Right hindlimb (tissue), 1 donor: ENCODE measurements at places on chromosomes 11 and 22.
A peak's percentile ranks its signal among the peaks of the same experiment; 100 is the strongest.

DNA sequence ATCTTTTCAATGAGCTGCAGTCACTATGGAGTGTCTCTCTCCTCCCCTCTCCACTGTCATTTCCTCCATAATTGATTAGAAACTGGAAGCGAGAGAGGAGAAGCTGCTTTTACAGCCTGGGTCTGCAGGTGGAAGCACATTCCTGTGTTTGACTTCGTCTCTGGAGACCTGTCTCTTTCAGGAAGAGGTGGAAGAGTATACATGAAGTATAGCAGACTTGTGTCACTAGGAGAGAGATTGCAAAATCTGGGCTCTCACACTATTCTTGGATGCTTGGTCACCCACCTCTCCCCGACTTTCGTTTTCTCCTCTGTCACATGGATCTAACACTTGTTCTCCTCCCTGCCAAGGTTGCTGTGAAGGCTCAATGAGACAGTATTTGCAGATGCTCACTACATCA lies 323.3 kb downstream of the NTM start:
- DNase-seq, result no peak

DNA sequence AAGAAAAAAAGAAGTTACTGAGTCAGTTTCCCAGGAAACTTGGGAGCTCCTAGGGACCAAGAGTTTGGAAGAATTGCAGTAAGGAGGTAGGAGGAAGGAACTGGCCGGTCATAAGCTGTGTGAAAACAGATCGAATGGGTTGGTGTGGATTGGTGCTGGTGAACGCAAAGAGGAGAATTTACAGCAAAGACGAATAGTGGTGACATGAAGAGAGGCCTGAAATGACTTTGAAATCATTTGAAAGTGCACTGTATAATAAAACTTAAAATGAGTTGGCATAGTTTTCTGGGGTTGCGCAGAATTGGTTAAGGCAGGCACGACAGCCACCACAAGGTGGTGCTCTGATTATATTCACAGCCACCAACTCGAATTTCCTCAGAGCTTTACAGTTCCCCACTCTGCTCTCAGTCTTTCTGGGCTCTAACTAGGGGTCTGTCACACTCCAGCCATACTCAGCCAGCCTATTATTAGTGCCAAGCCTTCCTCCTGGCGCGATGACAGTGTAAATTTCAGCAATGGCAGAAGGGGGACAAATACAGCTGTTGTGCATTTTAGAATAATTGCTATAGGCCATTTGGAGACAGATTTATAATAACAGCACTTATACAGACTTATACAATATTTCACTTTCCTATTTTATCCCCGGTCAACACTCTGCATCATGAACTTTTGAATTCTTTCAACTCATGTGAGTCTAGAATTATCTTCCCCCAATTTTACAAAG lies 8.3 kb upstream of the HTR3B start:
- peak; percentile 36 for DNase-seq

DNA sequence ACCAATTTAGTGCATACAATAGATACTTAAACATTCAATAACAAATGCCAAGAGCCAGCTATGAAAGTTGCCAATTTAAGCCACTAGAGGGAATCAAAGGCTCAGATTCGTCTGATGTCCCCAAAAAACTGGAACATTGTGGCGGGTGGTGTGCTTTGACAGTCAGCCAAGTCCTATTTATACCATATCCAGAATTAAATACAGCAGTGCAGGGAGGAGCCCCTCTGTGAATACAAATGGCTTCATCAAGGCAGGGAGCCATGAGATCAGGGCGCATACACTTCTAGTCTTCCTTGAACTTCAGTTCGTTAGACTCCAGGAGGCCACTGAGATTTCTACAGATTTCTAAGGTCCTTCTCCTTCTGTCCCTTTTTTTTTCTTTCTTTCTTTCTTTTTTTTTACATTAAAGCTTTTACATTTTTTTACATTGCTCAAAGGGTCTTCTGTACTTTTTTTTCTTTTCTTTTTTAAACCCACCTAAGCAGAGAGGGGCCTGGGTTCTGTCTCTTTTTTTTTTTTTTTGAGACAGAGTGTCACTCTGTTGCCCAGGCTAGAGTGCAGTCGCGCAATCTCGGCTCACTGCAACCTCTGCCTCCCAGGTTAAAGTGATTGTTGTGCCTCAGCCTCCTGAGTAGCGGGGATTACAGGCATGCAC lies 41.5 kb upstream of the HSPA8 start:
- peak; percentile 85 for DNase-seq

- DNase-seq, result no peak
Measured at GRCh38 chr22:27621486-27622070, 180.0 kb downstream of the MN1 start.

DNA sequence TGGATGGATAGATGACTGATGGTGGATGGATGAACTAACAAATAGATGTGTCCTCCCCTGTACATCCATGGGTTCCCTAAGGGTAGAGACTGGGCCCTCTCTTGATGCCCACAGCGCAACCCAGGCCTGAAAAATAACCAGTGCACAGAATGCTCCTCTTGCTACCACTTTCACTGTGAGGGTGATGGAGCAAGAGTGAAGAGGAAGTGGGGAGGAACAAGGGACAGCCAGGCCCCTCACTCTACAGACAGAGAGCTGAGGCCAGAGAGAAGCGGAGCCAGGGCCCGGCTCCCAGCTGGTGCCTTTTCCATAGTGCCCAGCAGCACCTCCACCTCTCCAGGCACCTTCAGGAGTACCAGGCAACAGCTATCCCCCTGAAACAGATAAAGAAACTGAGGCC lies 67.7 kb downstream of the THAP12 start:
- DNase-seq, result no peak

GRCh38 chr11:45043755-45044475 lies 93.2 kb upstream of the TP53I11 start:
- DNase-seq, result no peak

DNA sequence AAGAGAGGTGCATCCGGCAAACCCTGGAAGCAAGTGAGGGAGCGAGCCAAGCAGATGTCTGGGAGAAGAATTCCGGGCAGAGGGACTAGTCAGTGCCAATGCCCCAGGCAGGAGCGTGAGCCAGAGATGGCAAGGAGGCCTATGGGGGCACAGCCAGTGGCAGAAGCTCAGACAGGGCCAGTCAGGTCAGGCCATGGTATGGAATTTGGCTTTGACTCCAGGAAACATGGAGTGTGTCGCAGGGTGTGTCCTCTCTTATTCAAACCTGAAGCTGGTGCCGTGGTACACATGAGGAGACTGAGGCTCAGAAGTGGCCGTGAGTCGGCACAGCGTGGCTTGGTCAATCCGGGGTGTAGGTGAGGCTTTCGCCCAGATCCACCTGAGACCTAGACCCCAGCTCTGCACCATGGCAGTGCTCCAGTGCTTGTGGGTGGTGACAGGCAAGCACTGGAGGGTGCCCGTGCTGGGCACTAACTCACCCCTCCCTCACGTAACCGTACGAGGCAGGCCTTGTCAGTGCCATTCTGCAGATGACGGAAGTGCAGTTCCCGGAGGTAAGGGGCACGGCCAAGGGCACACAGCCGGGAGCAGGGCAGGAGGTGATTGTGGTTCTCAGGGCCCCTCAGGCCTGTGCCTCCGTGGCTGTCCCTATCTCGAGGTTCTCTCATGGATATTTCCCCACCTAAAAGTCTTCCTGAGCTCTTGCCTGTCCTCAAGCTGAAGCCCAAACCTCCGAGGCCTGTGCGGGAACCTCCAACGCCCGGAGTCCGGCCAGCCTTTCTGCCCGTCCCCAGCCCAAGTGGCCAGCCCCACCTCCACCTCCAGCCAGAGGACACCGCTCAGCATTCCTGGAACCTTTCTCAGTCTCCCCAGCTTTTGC lies 10.6 kb upstream of the SPI1 start:
- no peak for DNase-seq

- DNase-seq, result no peak
Measured at GRCh38 chr11:86288776-86289507, 13.1 kb upstream of the HIKESHI start.

DNA sequence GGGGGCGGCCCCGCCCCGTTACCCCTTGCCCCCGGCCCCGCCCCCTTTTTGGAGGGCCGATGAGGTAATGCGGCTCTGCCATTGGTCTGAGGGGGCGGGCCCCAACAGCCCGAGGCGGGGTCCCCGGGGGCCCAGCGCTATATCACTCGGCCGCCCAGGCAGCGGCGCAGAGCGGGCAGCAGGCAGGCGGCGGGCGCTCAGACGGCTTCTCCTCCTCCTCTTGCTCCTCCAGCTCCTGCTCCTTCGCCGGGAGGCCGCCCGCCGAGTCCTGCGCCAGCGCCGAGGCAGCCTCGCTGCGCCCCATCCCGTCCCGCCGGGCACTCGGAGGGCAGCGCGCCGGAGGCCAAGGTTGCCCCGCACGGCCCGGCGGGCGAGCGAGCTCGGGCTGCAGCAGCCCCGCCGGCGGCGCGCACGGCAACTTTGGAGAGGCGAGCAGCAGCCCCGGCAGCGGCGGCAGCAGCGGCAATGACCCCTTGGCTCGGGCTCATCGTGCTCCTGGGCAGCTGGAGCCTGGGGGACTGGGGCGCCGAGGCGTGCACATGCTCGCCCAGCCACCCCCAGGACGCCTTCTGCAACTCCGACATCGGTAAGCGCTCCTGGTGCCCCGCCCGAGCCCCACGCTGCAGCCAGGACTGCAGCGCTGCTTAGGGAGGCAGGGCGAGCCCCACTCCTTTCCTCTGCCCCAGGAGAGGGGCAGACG lies at the start of gene TIMP3:
Gene TIMP3, plus strand, starts transcription at position 169 of the 700 bp plus-strand sequence. Its CDS starts 297 bp downstream, at position 466.
- peak; percentile 92 for DNase-seq

DNA sequence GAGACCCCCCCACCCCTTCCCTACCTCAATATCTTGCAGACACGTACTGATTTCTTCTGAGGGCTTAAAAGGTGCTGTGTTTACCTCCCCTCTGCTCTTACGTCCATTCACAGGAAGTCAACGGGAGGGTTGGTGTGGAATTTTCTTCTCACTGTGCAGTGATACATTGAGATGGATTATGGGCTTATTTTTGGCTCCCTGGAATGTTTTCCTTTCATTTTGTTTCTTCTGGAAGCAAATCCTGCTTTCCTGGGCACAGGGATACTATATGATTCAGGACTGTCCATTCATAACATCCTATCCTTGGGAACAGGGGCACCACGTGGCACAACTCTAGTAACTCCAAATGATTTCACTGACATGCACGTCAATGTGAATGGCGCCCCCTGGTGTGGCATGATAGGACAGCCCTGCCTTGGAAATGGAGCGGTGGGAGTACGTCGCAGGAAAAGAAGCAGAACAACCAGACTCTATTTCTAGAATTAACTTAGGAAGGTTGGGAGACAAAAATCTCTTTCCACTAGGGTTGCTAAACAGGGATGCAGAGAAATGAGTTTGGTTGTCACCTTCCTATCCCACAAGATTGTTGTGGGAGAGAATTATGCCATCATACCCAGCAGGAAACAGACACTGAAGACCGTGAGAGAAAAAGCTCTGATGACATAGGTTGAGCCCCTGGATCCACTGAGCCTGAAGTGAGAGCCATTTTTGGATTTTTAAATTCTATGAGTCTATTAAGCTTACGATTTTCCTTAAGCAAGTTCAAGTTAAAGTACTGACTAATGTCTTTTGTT lies 146.5 kb upstream of the RAG2 start:
- peak; percentile 76 for DNase-seq

DNA sequence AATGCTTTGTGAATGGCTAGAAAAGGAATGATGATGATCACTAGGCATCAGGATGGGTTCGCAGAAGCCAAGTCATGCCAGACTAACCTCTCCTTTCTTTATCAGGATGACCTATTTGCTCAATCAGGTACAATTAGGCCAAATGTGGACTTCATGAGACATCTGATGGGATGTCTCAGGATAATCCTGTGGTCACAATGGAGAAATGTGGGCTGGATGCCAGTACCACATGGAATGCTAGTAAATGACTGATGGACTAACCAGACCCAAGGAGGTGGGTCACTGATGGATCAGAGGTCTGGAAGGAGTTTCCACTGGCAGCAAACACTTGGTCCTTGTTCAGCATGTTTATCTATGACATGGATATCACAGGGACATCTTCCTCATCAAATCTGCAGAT lies 94.8 kb upstream of the PHOX2A start:
- no peak for DNase-seq

GRCh38 chr11:67584205-67584880 lies 731 bp downstream of the GSTP1 start:
- DNase-seq, result peak; percentile 83

DNA sequence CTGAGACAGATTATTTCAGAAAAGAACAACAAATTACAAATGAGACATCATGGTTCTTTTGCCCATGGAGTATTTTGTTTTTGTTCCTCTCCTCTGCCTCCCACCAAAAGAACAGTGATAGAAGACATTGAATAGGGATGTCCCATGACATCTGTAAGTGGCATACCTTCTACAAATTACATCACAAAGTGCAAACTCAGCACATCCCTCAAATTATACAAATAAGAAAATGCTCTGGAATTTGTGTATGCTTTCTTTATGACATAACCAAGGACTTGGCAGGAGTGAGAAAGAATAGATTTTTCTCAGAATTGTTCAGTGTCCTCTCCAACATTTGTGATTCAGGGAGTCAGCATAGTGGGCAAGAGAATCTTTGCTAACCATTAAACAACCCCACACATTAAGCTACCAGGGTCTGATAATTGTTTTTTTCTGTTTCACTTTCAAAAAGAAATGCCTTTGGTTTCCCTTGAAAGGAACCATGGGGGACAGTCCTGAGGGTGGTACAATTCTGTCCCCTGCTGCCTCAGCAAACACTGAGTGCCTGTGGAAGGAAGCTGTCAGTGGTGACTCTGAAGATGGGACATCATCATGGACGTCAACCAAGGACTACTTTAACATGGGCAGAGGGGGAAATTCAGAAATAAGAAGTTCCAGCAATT lies 430.3 kb downstream of the AASDHPPT start:
- no peak for DNase-seq

DNA sequence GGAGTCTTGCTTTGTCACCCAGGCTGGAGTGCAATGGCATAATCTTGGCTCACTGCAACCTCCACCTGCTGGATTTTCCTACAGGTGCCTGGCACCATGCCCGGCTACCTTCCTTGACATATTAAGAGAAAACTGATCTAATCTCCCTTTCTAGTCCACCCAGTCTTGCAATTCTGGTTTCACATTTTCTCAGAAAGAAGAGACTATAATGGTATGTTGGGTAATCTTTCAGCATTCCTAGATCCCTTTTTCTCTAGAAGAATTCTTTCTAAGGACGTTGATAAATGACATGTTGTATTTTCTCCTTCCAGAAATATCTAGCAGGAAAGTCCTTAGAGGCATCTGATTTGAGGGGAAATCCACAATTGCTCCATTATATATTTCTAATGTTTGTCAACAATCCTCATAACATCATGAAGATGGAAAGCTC lies 10.4 kb upstream of the HSPA8 start:
- no peak for DNase-seq

DNA sequence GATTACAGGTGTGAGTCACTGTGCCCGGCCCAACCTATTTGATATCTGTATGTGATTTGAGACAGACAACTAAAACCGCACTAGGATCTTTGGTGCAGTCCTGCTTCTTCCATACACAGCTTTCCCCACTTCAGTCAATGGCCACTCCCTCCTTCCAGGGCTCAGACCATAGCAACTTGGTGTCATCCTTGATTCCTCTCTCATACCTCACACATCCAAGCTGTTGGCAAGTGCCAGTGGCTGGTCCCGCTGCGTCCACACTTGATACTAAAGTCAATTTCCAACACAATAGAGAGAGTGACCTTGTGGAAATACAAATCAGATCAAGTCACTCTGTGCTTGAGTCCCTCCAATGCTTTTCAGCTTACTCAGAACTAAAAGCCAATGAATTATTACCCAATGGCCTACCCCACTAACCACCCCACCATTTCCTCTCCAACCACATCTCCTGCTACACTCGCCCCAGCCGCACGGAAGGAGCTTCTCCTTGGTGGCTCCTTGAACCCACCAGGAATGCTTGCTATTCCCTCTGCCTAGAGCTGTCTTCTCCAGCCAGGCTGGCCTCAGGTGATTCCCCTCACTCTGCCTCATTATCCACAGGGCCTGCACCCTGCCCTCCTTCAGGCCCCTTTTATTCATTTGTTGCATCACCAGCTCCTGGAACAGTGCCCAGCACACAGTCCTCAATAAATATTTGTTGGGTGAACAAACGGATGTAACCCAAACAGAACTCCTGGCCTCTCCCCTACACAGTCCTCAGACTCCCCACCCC lies 12.9 kb downstream of the ABTB2 start:
- DNase-seq, result no peak
